ENCODE measurements at places on chromosomes 7 and 10.

GRCh38 chr7:69693042-69693441, 94.8 kb downstream of the AUTS2 start:
- no peak for DNase-seq

GRCh38 chr7:155252892-155253501, 44.7 kb upstream of the INSIG1 start:
- no peak for DNase-seq

DNA sequence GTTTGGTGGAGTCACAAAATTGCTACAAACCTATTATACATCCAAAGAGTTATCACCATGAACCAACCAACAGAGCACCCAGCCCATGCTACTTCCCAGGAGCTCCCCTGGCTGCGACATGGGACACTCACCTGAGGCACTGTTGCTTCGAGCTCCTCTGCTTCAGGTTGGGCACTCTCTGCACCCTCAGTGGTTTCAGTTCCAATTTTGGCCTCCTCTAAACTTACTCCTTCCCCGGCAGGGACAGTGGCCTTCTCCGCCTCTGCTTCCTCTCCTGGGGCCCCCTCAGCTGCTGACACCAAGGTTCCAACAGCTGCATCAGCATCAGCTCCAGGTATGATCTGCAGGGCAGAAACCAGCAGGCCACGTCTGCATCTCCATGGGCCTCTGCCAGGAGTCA, 120.4 kb upstream of the TARP start:
- DNase-seq, result no peak

DNA sequence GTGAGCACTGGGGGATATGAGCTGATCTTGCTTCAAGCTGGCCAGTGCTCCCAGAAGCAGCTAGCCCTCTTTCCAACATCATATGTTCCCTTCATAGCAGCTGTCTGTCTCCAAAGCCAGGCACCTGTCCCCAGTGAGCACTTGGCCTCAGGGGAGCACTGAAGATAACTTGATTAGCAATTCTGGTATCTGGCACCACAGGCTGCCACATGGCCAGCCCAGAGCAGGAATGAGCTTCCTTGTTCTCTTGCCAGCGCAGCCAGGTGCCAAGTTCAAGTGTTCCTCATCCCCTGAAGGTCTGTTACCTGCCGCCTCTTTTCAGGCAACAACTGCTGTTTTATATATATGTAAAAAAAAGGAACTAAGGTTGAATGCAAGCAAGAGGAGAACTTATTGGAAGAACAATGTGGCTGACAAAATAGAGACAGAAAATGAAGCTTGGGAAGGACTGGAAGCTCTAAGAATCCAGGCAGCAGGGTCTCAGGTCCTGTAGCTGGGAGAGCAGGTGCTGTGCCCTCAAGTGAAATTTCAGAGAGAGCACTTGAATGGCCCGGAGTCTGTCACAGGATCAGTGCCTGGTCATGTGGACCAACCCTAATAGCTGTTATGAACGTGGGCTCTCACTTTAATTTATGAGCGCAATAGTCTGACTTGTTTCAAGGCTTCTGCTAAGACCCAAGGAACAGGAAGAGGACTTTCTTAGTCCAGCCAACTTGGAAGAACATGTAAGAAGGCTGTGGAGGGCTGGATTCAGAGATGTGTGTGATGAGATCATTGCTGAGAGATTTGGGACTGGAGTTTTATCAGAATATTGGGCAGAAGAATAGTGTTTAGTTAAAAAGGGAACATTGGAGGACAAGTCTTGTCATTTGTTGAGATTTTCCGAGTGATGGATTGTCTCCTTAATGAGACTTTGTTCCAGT, 267.2 kb downstream of the GLRX3 start:
- DNase-seq, result no peak

DNA sequence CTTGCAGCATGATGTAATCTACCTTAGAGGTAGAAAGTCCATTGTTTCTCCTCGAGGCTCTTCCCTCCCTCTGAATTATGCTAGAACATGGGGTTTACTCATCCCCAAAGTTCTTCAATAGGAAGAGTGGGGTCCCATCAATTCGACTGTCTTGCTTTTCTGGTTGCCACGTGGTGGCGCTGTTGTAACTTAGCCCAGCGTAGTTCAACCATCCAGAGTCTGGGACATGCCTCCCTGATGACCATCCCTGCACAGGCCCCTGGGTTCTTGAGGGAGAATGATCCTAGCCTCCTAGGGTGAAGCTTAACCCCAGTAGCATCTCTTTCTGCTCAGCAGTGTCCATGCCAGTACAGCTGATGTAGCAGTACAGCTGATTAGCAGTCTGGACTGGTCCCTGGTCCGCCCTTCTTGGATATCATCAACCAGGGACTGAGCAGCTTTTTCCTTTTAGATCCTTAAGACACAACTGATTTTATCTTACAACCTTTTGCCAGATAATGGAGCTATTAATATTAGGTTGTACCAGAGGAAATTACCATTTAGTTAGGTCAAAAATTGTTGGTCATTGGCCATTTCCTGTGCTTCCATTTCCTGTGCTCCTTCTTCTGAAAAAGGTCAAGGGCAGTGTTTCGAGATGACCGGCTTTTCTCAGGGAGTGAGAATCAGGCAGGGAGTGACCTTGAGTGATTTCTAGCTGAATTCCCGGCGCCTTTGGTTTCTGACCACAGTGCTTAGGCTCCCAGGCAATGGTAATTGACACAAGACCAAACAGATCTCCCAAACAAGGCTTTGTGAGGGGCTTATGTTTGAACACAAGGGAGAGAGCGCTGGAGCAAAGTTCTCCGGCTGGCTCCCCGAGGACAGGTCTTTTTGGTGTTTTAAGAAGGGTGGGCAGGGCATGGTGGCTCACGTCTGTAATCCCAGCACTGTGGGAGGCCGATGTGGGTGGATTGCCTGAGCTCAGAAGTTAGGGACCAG, 65.4 kb downstream of the TACC2 start:
- DNase-seq, result no peak

GRCh38 chr7:25495342-25496250, 267.3 kb upstream of the NPVF start:
- no peak for DNase-seq

Data from esophagus squamous epithelium (tissue), 5 donors.